CD4-positive, CD25-positive, alpha-beta regulatory T cell (primary cell): ENCODE measurements at places on chromosomes 1 and 21.
A peak's percentile ranks its signal among the peaks of the same experiment; 100 is the strongest.

DNA sequence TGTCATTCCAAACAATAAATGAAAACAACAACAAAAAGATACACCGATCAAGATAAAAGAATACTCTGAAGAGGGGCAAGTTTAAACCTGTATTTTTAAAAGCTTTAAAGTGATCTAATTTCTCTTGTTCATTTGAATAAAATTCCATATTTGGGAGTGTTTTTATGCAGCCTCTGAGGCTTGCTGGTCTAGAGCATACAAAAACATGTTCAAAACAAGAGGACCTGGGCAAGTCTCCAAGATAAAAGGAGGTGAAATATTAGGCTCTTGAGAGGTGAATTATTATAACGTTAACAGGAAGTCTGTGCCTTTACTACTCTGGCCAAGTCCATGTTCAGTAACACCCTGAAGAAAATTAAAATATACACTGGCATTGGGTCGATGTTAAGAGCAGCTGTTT, 20.1 kb downstream of the URB1 start:
- DNase-seq: no peak

GRCh38 chr1:16076031-16076864, 2.8 kb upstream of the FAM131C start:
- no peak for DNase-seq

GRCh38 chr1:65308781-65309303, 501 bp upstream of the DNAJC6 start:
- no peak for DNase-seq

- peak; percentile 2 for DNase-seq
These were observed 365.3 kb upstream of the PROX1 start for GRCh38 chr1:213622365-213623063.

DNA sequence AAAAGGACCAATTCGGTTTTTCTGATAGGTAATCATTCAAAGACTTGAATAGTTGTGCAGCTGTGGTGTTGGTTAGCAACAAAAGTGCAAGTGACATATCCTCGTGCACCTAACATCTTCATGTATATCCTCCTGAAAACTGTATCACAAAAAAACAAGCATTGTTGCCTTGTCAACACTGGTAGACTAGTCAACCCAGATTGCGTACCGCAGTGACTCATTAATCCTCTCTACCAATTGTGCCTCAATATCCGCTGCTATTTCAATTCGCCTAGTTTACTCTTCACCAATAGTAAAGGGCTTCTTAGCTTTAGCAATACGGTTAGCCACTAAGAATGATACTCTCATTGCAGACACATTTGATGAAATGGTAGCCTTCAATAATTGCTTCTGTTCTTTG, 3.5 kb downstream of the HHAT start:
- no peak for DNase-seq
